Heart right ventricle (tissue), 16 donors: ENCODE measurements at places on chromosomes 12 and 14. TPM values are rescaled to one million over a fixed set of nuclear protein-coding genes. Genes with fewer than 3 reads are reported as not detected.

DNA sequence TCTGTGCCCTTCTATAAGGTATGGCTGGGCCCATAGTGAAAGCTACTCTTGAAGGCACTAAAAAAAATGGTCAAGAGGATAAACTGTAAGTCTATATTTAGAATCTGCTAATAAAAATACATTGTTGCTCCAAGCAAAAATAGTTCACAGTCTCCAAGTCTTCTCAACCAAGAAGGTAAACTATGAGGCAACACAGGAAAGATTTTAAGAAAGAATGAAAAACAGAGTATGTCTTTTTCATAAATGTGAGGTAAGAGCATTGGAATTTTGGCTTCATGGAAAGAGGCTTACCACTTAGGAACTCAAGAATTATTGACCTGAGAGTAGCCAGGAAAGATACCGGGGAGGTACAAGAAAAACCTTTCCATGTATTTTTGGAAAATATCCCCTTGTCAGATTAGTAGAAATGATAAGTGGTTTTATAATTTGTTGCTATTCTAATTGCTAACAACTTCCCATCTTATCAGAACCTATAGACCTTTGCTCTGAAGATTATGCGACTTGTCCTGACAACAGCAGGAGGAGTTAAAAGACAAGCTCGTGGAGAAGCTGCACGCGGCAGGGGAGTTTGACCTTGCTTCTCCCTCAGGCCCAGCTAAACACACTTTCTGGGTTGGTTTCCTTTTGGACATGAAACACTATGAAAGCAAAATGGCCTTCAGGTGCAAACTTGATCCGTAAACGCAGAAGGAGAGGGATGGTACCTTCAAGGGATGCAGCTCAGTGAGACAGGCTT, 238.1 kb downstream of the FOXN3 start:
- DNase-seq: no peak

DNA sequence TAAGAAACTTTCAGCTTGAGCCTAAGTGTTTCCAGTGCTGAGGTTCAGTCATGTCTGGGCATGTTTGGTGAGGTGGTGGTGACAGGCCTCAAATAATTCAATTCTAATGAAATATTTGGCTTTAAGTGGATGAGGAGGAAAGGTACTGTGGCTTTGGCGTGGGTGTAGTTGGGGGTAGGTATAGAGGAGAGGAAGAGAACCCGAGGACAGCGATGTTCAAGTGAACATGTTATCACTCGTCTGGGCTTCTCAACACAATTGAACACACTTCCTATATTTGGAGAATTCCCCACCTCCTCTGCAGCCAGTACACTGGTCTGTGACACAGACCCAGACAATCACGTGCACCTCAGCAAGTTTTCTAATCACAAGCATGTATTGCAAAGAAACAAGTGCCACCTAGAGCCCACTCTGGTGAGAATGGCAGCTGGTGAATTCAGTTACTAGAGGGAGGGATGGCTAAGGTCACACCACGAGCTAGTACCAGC, 53.0 kb downstream of the IFNG-AS1 start:
- DNase-seq: no peak

GRCh38 chr12:131218026-131218922, 264.6 kb downstream of the ADGRD1 start:
- no peak for DNase-seq

GRCh38 chr12:49261721-49262120, 3.2 kb upstream of the TUBA1C start:
- no peak for DNase-seq

DNA sequence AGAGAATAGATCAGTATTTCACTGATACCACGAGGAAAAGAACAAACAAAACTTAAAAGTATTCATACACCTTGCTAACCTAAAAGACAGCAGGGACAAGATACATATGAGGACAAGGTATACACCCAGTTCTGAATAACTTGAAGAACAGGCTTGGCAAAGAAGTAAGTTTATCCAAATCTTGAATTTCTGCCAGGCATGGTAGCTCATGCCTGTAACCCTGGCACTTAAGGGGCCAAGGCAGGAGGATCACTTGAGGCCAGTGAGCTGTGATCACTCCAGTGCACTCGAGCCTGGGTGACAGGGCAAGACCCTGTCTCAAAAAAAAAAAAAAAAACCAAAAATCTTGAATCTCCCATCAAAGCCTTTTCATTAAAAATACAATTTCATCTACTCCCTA, 25.0 kb downstream of the EIF2S1 start:
- no peak for DNase-seq

- no peak for DNase-seq
Observed at GRCh38 chr12:109532721-109533486, 40.4 kb downstream of the MMAB start.

- DNase-seq: no peak
Observed at GRCh38 chr14:24441904-24442239, 704 bp downstream of the SDR39U1 start.

DNA sequence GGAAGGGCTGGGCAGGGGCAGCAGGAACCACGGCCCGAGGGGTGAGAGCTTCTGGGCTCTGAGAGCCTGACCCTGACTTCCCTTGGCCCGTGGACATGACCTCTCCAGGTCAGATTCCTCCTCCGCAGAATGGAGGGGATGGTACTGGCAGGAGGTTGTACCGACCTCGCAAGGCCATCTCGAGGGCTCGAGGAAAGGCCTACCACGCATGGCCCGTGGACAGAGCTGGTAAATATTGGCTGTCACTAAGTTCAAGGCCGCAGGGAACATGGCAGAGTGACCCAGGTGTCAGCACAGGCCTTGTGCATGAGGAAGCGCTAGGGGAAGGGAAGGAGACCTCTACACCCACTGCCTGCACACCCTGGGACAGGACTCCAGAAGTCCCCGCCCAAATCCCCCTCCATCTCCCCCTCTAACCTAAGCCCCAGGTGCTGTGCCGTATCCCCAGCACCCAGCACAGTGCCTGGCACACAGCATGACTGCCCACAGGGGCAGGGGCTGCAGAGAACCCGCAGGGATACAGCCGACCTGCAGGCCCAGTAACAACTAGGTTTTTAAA, 54.9 kb upstream of the PPP2R5C start:
- DNase-seq: no peak

GRCh38 chr12:56528846-56529245, 7.2 kb downstream of the RBMS2 start:
- no peak for DNase-seq

- no peak for DNase-seq
Observed at GRCh38 chr12:13209436-13210235, 13.1 kb downstream of the EMP1 start.

- DNase-seq: no peak
Observed at GRCh38 chr12:72989458-72989947, 717.3 kb downstream of the TRHDE start.

DNA sequence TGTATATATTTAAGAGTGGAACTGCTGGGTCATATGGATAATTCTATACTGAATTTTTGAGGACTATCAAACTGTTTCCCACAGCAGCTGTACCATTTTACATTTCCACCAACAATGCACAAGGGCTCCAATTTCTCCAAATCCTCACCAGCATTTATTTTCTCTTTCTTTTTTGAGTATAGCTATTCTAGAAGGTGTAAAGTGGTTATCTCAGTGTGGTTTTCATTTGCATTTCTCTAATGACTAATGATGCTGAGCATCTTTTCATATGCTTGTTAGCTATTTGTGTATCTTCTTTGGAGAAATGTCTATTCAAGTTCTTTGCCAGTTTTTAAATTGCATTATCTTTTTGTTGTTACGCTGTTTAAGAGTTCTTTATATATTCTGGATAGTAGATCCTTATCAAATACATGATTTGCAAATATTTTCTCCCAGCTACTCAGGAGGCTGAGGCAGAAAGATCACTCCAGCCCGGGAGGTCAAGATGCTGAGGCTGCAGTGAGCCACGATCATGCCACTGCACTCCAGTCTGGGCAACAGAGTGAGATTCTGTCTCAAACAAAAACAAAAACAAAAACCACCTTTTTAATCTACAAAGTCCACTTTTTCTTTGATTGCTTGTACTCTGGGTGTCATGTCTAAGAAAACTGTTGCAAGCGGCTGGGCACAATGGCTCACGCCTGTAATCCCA, 32.8 kb downstream of the GTF2A1 start:
- DNase-seq: no peak

- DNase-seq: no peak
Observed at GRCh38 chr14:34119107-34119858, 168.4 kb upstream of the EGLN3 start.

- peak; percentile 49 for DNase-seq
Observed at GRCh38 chr14:20801726-20802125, 918 bp downstream of the RNASE1 start.

DNA sequence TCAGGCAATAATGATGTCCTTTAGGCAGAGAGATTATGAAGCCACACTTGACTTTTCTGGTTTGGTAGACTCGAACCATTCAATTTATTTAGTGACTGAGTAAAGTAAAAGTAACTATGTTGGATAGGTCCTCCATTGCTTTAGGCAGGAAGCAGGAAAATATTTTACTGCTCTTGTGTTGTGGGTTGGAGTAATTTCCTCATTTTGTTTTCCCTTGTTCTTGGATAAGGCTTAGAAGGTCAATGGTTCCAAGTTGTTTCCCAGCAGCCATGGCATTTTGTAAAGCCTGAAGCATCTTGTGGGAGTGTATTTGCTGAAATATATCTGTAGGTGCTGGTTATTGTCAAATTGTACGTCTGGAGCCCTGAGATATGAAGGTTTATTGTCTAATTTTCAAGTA, 161.2 kb upstream of the SLC38A2 start:
- DNase-seq: no peak

DNA sequence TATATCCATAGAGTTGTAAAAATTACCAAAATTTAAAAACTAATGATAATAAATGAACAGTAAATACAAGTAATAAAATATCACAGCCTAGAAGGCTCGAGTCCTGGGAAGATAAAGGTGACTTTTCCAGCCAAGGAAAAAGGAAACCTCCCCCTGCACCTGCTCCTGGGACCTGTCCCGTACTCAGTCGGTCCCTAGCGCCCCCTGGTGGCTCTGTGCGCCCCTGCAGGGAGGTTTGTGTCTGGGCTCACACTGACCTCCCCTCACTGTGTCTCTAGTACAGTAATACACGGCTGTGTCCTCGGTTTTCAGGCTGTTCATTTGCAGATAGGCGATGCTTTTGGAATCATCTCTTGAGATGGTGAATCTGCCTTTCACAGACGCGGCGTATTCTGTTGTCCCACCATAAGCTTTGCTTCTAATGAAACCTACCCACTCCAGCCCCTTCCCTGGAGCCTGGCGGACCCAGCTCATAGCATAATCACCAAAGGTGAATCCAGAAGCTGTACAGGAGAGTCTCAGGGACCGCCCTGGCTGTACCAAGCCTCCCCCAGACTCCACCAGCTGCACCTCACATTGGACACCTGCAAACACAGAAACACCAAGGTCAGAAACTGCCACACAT, 1030.4 kb downstream of the TMEM121 start:
- DNase-seq: no peak

- no peak for DNase-seq
Observed at GRCh38 chr12:50317203-50317602, 33.9 kb upstream of the LIMA1 start.

GRCh38 chr14:56797569-56798446, 12.5 kb downstream of the OTX2 start:
- no peak for DNase-seq

GRCh38 chr12:19528750-19529149, 89.5 kb downstream of the AEBP2 start:
- no peak for DNase-seq

GRCh38 chr12:109766251-109766778, 52.7 kb downstream of the FAM222A start:
- no peak for DNase-seq

DNA sequence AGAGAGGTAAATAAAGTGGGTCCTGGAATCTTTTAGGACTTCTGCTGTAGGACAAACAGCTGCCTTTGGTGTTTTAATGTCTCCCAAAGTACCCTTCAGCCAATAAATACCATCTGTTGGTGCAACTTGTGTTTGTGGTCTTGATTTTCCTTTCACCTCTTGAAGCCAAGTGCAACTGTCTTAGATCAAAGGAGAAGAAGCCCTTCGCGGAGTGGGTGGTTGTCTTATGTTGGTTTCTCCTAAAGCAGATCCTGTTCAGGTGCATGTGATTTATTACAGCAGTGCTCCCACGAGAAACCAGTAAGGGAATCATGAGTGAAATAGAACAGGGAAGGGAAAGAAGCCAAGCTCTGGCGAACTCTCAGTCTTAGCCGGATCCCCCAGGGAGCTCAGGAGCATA, 27.7 kb downstream of the HRK start:
- DNase-seq: no peak

GRCh38 chr12:14261096-14261495, 104.4 kb upstream of the ATF7IP start:
- DNase-seq: peak; percentile 34

DNA sequence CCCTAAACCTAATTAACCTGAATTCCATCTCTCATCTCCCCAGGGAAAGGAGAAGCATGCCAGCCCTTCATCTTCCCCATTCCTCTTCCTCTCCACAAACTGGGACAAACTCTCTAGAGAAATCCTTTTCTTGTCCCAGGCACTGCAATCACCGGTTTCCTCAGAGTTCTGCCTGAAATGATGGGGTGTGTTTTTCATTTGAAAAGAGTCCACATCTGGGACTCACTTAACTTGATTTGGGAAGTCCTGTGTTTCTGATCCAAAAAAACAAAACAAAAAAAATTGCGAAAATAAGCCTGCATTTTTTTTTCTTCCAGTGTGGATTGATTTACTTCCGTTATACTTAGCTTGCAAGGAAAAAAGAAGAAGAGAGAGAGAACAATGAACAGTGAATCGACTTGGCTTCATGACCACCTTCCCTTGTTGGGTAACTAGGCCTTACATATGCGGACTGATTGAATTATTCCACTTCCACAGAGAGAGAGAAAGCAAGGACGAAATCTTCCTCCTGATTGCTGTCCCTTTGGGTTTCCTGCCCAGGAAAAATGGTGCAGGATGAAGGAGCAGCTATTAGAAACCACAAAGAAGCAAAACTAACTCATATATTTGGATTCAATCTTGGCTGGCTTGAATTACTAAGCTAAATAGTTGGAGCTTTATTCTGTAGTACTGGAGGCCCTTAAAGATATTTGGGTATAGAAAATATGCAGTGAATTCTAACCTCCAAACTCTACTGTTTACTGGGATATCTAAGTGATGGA, 506.2 kb upstream of the TBX3 start:
- no peak for DNase-seq

GRCh38 chr12:87513536-87514280, 515.5 kb downstream of the C12orf50 start:
- DNase-seq: no peak

Gene RPL10L
- not detected for total RNA-seq

Gene DCN
- total RNA-seq: 362 TPM

Gene INSM2
- total RNA-seq: not detected

Gene FAM222A
- 11.7 TPM for total RNA-seq

Gene ARHGEF25
- total RNA-seq: 6.7 TPM

Gene SPTB
- 98.2 TPM for total RNA-seq

Gene CNTN1
- 0.21 TPM for total RNA-seq

Gene DAO
- total RNA-seq: not detected

Gene FAM186B
- total RNA-seq: 0.99 TPM

Gene KANSL2
- 19.4 TPM for total RNA-seq

Gene AP4S1
- total RNA-seq: 9.4 TPM

Gene CABP1
- total RNA-seq: 2.6 TPM

Gene TRIM9
- total RNA-seq: 0.59 TPM

Gene RND1
- total RNA-seq: 0.21 TPM

Gene OVCH1
- total RNA-seq: 0.20 TPM

Gene FAM181A
- total RNA-seq: not detected

Gene KCNC2
- total RNA-seq: not detected

Gene GLIPR1L2
- 1.4 TPM for total RNA-seq
